ENCODE measurements at places on chromosomes 2 and 18.
A peak's percentile ranks its signal among the peaks of the same experiment; 100 is the strongest.

- no peak for DNase-seq
Observed at GRCh38 chr18:32321826-32322225, 132.0 kb downstream of the MEP1B start.

- no peak for DNase-seq
Observed at GRCh38 chr2:199460846-199461710, 3.3 kb upstream of the SATB2 start.

DNA sequence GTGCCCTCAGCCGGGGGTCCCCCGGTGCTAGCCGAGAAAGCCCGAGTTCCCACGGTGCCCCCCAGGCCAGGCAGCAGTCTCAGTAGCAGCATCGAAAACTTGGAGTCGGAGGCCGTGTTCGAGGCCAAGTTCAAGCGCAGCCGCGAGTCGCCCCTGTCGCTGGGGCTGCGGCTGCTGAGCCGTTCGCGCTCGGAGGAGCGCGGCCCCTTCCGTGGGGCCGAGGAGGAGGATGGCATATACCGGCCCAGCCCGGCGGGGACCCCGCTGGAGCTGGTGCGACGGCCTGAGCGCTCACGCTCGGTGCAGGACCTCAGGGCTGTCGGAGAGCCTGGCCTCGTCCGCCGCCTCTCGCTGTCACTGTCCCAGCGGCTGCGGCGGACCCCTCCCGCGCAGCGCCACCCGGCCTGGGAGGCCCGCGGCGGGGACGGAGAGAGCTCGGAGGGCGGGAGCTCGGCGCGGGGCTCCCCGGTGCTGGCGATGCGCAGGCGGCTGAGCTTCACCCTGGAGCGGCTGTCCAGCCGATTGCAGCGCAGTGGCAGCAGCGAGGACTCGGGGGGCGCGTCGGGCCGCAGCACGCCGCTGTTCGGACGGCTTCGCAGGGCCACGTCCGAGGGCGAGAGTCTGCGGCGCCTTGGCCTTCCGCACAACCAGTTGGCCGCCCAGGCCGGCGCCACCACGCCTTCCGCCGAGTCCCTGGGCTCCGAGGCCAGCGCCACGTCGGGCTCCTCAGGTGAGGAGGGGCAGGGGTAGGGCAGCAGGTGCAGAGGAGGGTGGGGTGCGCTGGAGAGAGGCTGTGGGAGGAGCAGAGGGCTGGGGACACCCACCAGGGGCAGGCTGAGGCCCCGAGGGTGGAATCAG lies 14.1 kb upstream of the GMPPA start:
- peak; percentile 5 for DNase-seq

- no peak for DNase-seq
Observed at GRCh38 chr2:226803410-226803809, 3.8 kb upstream of the IRS1 start.

GRCh38 chr2:26399771-26400376 lies 1.8 kb upstream of the DRC1 start:
- DNase-seq: no peak

DNA sequence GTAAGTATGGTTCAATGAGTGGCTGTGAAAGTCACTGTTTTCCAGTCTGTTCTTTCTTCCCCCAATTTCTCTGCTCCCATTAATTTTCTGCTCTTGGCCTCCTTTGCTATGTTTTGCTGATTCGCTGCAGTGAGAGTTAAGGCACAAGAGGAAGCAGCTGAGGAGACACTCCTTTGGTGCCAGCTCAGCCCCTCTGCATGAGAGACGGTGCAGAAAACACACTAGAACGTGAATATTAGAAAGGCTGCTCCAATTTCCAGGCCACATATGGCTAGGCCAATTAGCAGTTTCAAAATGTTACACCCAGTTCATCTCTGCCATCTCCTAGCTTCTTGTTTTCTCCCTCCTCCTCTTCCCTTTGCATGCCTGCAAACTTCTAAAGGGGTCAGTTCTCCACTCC lies 38.9 kb downstream of the AKAIN1 start:
- no peak for DNase-seq

DNA sequence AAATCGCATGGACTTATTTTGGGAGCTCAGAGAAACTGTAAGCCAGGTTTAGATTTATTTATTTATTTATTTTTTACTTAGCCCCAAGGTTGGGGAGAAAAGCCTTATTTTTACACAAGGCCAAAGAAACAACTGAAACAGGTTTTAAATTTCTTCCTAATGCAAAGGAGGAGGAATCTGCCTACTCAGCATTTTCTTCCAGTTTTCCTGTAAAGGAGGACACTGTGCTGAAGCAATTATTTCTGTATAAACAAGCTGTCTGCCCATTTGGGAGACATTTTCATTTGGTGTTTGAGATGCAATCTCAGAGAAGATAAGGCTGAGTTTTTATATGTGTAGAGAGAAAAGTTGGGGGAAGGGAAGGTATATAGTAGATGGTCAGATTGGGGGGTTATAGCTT lies 125.0 kb downstream of the ETAA1 start:
- no peak for DNase-seq

Data from stimulated activated CD4-positive, alpha-beta T cell treated with anti-CD3 and anti-CD28 coated beads, Interleukin-15, amount 100 ng/mL, for 1 hour (primary cell).